ENCODE measurements at places on chromosomes 5 and 9. TPM values are rescaled to one million over a fixed set of nuclear protein-coding genes. Genes with fewer than 3 reads are reported as not detected.

DOCK2 gene
- total RNA-seq: 22.4 TPM

SARDH gene
- 4.1 TPM for total RNA-seq

PCA3 gene
- total RNA-seq: not detected

NR5A1 gene
- total RNA-seq: not detected

C9orf153 gene
- total RNA-seq: 0.36 TPM

RNF180 gene
- 22.9 TPM for total RNA-seq

FBP2 gene
- total RNA-seq: 0.29 TPM

SLC4A9 gene
- 0.13 TPM for total RNA-seq

PTGES gene
- 67.9 TPM for total RNA-seq

TNFSF15 gene
- total RNA-seq: 16.2 TPM

ERAP2 gene
- 9.2 TPM for total RNA-seq

NUTM2G gene
- not detected for total RNA-seq

FABP6 gene
- 6.2 TPM for total RNA-seq

SPINK13 gene
- not detected for total RNA-seq

PTPDC1 gene
- 11.5 TPM for total RNA-seq

LHFPL2 gene
- total RNA-seq: 33.3 TPM

GHR gene
- total RNA-seq: 3.6 TPM

IGFBPL1 gene
- total RNA-seq: not detected

TLX3 gene
- total RNA-seq: not detected

ZNF879 gene
- 4.1 TPM for total RNA-seq

IQGAP2 gene
- 9.7 TPM for total RNA-seq

KLF9 gene
- total RNA-seq: 64.5 TPM

FOXD4L6 gene
- not detected for total RNA-seq

RORB gene
- total RNA-seq: 3.0 TPM

SLC25A2 gene
- total RNA-seq: 1.3 TPM

GRM6 gene
- total RNA-seq: not detected

UBE2QL1 gene
- 0.49 TPM for total RNA-seq

TMEM252 gene
- total RNA-seq: not detected

LOX gene
- 6.5 TPM for total RNA-seq
